Fibroblast of mammary gland (primary cell): ENCODE measurements at places on chromosomes 2 and 18.

DNA sequence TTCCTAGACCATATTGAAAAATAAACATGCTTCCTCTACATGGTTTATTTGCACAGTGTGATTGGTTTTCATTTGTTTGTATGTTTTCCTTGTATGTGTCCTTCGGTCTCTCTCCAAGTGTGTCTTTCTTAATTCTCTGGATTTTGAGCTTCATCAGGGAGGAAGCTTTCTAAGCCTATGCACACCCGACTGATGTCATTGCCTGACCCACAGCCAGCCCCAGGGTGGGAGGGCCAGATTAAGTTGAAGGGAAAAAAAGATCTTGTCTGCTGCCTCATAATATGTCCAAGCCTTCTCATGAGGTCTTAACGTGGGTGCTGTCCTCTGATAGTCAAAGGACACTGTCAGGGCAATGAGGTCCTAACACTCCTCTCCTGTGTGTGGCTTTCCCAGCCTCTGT, 115.2 kb downstream of the MARCHF4 start:
- no peak for DNase-seq

- DNase-seq = peak; percentile 75
These were observed 19.5 kb upstream of the CFAP36 start for GRCh38 chr2:55500025-55500424.

DNA sequence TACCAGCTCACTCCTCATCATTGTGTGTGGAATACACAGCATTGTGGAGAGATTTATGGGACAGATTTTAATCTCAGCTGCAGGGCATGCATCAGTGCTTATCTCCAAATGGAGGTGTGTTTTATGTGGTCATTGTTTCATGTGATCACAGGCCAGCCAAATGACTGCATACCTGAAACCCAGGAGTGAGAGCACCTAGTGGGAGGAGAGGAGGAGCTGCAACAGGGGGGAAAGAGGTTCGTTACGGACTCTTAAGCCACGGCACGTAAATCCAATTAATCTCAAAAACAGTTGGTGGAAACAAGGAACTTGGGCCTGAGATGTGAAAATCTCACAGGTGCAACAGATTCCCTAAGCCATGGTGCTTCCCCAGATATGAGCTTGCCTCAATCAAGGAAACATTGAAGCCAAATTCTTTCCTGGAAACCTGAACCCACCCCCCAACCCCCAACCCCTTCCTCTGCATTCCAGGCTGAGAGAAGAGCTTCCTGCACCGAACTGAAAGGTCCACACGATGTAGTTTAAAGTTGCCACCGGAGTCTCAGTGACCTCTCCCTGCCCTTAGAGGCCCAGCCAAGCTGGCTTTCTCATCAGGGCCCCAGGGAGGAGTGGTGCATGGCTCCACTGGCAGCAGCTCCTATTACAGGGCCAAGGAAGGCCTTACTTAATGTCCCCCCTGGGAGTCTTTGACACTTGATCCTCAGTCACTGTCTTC, 167.4 kb downstream of the C1D start:
- peak; percentile 23 for DNase-seq

DNA sequence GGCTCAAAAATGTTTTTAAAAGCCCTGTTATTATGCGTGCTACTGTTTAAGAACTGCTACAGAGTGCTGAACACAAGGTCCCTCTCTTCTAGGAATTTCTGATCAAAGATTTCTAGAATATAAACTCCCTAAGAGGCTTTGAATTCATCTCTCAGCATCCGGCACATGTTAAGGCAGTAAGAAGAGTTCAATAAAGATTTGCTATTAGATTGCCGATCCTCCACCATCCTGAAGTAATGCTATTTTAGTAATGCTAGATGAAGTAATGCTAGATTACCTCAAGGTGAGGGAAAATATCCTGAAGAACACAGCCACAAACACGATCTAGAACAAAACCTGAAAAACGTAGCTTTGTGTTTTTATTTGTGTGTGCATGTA, 949 bp upstream of the MYL12B start:
- no peak for DNase-seq

- peak; percentile 35 for DNase-seq
These were observed 46.9 kb downstream of the DNMT3A start for GRCh38 chr2:25294573-25295462.

- peak; percentile 91 for DNase-seq
These were observed 130.7 kb downstream of the ANKRD44 start for GRCh38 chr2:197179744-197180498.

- peak; percentile 33 for DNase-seq
These were observed 11.8 kb upstream of the ZFP36L2 start for GRCh38 chr2:43238176-43238575.

GRCh38 chr2:1140389-1141003, 189.8 kb downstream of the SNTG2 start:
- DNase-seq = no peak

- peak; percentile 54 for DNase-seq
These were observed 2.1 kb upstream of the TRABD2A start for GRCh38 chr2:84882775-84883550.

DNA sequence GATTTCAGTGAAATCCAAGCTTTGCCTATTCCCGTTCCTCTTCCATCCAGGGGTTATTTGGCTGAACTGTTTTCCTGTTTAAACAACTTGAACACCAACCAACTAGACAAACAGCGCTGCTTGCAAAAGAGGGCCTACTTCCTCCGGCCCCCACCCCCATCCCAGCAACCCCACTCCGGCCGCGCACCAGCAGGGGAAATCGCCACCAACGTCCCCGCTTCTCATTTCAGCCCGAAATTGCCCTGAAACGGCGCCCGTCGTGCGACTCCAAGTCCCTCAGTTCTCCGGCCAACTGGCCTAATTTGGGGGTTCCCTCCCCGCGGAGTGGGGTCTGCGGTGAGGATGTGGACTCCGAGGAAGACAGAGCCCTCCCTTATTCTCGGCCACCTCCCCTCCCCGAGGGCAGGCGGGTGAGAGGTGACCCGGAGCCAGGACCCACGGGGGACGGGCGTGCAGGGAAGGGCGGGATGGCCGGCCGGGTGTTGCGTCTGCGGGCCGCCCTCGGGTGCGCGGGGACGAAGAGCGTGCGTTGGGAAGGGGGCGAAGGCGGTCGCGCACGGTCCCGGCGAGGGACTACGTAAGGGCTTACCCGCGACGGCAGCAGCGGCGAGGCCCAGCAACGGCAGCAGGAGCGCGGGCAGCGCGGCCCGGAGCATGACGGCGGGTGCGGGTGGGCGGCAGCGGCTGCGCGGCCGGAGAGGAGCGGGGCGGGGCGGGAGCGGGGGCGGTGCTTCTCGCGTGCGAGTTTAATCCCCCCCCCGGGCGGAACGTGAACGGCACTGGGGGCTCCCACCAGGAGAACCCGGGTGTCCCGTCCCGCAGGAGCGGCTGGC, at the start of gene CD302:
TSS of gene CD302 (minus strand) at position 666 of the 833 bp plus-strand sequence. CDS start at position 656, 10 bp downstream.
- peak; percentile 47 for DNase-seq

DNA sequence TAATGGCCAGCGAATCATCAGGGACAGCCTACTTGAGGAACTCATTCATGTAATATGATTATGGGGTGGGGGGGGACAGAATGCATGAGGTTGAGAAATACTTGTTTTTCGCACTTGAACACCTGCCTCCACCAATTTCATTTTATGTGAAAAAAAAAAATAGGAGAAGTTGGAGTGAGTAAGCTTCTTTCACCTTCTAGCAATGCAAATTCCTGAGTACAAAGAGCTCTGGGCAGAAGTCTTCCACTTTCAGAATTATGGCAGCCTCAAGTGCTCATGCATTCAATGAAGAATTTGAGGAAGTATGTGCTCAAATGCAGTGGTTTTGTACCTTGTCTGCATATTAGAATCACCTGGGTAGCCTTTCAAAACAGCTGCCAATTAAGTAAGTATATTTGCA, 40.1 kb upstream of the GPD2 start:
- no peak for DNase-seq

DNA sequence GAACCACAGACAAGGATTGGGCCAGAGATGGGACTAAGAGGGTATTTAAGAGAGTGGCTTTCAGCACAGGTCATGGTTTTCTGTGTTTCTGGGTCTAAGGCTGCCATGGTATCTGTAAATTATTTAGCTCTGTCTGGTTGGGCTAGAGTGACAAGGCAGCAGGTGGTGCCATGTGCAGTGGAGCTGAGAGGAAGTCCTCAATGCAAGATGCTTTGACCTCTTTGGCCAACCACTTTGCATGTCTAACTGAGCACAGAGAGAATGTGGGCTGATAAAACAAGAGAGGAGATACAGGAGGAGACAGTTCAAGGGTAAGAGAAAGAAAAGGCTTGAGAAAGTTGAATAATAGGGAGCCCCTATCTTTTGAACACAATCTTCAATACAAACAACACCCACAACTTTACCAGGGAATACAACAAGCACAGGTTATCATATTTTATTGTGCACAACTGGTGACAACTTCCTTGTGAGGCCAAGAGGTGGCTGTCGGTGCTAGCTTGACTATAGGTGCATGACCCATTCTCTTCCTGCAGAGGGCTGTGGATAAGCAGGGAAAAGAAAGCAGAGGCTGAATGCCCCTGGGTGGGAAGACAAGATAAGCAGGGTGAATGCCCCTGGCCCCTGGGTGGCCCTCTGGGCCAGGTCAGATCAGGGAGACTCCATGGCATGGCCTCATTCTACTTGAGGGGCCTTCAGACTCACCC, 12.3 kb downstream of the FLACC1 start:
- no peak for DNase-seq

- DNase-seq = no peak
These were observed 28.8 kb upstream of the NEDD4L start for GRCh38 chr18:58015065-58015780.

DNA sequence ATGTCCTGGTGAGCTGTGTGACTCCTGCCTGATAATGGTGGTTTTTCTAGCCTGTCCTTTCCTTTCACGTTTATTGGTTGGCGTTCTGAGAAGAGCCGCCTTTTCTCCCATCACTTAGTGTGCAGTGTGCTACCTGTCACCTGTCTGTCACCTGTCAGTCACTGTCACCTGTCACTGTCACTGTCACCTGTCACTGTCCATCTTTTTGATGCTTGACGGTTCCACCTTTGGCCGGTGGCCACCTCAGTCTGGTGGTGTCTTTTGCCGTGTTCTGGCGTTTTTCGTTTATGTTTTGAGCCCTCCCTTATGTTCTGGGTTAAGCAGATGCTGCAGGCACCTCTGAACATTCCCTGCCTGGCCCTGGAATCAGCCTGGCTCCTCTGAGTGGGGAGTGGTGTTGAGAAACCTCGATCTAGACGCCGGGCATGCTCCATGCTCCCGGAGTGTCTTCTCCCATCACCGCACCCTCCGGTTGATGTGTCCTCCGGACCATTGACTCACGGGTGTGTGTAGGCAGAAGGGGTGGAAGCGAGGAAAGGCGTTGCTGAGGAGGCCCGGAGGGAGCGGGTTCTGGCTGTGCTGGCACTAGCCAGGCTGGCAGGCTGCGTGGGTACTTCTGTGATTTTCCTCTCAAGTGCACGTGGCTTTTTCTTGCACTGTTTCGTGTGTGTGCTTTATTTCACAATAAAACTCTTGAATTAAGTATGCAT, 20.7 kb downstream of the DTYMK start:
- DNase-seq = peak; percentile 58

GRCh38 chr18:79487183-79487800, 91.6 kb downstream of the NFATC1 start:
- no peak for DNase-seq

- DNase-seq = no peak
These were observed 427.3 kb downstream of the LRP1B start for GRCh38 chr2:141703501-141703900.

- DNase-seq = peak; percentile 1
These were observed 65.0 kb upstream of the LRATD1 start for GRCh38 chr2:14567561-14567960.

DNA sequence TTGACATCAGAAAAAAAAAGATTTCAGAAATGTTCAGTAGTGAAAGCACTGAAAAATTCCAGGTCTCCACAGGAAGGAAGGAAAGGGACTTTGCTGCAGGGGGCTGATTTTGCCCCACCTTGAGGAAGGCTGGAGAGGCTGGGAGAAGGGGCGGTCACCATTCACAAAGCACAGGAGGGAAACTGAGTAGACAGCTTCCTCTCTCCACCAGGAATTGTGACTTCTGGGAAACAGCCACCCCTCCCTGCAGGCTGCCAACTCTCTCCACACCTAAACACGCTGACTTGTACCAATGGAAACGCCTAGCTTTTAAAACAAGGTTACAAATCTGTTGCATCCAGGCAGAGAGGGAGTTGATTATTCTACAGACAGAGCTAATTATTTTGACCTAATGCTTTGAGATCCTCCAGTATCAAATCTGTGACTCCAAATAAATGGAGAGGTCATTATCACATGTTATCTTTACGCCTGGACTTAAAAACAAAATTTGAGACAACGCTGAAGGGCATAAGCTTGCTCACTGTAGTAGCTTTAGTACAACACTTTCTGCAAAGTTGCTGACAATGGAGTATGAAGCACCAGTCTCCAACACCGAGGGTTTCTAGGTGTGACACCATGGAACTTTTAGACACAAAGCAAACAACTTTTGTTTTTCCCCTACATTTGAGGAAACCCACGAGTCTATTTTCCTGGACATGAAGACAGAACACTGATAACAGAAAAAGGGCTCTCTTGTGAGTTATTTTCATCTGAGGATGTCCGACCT, 42.7 kb downstream of the EPHA4 start:
- DNase-seq = no peak

DNA sequence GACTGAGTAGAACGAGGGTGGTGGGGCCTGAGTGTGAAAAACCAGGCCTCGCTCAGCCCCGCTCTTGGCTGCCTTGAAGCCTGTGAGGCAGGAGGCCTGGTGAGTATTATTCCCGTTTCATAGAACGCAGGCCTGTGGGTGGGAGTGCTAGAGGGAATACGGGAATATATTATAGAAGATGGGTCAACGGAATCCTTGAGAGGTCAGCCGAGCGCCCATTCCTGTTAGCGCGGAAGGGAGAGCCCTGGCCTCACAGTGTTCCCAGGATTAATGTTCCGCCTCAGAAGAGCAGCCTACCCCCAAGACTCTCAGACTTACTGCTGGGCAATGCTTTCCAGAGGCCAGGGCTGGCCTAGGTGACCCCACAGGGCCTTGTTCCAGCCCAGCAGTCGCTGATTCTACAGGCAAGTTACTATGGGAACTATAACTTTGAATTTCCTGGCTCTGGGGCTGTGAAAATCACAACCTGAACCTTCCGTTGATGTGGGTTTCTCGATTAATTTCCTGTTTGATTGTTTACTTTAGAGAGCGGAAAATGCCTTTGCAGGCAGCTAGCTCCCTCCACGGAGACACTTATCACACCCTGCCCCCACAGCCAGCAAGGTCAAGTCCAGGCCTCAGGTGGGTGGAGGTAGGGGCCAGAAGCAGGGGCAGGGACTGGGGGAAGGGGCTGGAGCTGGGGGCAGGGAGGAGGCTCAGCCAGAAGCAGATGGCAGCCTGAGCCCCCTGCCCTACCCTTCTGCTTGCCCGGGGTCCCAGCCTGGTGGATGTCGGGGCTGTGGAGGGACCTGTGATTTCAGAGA, 108.3 kb downstream of the SMAD7 start:
- DNase-seq = no peak

DNA sequence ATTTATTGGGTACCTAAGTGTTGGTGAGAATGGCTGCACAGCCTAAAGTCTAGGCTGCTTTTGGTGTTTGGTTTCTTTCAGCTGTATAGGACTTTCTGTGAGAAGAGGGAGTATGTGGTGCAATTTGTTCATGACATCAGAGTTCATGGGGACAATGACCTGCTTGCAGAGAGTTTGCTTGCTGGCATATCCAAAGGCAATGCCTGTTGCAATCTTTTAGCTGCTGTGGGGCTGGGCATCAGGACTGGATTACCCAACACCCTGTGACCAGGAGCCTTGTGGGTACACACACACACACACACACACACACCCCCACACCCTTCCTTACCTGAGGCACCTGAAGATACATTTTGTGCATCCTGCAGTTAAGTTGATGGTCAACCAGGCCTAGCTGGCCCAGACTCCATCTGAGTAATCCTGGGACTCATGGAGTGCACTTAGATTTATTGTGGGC, 68.4 kb downstream of the LIPG start:
- peak; percentile 21 for DNase-seq

- peak; percentile 51 for DNase-seq
These were observed 95.2 kb downstream of the CAMKMT start for GRCh38 chr2:44456946-44457345.

- peak; percentile 13 for DNase-seq
These were observed 27.3 kb upstream of the C2orf66 start for GRCh38 chr2:196836440-196836839.
